ENCODE measurements at places on chromosomes 1 and 21. TPM values are rescaled to one million over a fixed set of nuclear protein-coding genes. Genes with fewer than 3 reads are reported as not detected.

- no peak for DNase-seq
- no peaks in the 10 kb centered on the region for H3K36me3 ChIP-seq
- no peaks in the 10 kb centered on the region for H3K4me1 ChIP-seq
These were observed 26.6 kb downstream of the TTC39A start for GRCh38 chr1:51303751-51304251.

DNA sequence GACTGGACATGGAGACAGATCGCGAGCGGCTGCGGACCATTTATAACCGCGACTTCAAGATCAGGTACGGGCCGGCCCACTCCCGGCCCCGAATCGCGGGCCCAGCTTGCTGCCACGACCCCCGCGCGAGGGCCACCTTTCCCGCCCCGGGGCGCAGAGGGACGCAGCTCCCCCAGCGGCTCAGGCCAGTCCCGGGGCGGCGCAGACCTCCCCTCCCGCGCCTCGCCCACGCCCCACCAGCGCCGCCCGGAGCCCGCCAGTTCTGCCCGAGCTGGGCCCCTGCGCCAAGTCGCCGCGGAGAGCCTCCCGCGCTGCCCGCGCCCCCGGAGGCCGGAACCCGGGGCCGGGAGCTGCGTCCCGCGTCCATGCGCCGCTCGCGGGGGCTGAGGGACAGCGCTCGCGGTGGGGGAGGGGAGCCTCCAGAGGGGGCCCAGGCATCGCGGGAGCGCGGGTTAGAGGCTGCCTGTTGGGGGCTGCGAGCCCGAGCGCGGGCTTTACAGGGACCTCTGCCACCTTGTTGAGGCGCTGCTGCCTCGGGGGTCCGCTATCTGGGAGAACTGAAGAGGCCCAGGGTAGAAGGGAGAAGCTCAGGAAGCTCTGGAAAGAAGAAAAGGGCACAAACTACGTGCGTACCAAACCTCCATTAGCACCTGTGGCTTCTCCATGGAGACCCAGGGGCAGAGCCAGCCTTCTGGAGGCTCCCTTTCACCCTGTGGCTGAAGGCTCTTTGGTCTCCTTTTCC lies 698 bp downstream of the MOV10 start:
- H3K4me1 ChIP-seq, result peaks cover 17% of the 10 kb centered on the region
- no peaks in the 10 kb centered on the region for H3K36me3 ChIP-seq
- peak; percentile 20 for DNase-seq
- H3K27ac ChIP-seq, result peak overlapping the region; percentile 88
- H3K27me3 ChIP-seq, result no peaks in the 10 kb centered on the region

GRCh38 chr1:248849152-248849551 lies 9.7 kb downstream of the ZNF692 start:
- H3K4me1 ChIP-seq, result peaks cover 7% of the 10 kb centered on the region
- H3K27me3 ChIP-seq, result no peaks in the 10 kb centered on the region
- H3K36me3 ChIP-seq, result peaks cover 6% of the 10 kb centered on the region
- no peak for DNase-seq
- no peak overlapping the region for H3K27ac ChIP-seq

GRCh38 chr1:176444286-176444685 lies 18.7 kb upstream of the PAPPA2 start:
- H3K4me3 ChIP-seq, result no peak overlapping the region
- H3K27ac ChIP-seq, result no peak overlapping the region
- no peaks in the 10 kb centered on the region for H3K27me3 ChIP-seq

DNA sequence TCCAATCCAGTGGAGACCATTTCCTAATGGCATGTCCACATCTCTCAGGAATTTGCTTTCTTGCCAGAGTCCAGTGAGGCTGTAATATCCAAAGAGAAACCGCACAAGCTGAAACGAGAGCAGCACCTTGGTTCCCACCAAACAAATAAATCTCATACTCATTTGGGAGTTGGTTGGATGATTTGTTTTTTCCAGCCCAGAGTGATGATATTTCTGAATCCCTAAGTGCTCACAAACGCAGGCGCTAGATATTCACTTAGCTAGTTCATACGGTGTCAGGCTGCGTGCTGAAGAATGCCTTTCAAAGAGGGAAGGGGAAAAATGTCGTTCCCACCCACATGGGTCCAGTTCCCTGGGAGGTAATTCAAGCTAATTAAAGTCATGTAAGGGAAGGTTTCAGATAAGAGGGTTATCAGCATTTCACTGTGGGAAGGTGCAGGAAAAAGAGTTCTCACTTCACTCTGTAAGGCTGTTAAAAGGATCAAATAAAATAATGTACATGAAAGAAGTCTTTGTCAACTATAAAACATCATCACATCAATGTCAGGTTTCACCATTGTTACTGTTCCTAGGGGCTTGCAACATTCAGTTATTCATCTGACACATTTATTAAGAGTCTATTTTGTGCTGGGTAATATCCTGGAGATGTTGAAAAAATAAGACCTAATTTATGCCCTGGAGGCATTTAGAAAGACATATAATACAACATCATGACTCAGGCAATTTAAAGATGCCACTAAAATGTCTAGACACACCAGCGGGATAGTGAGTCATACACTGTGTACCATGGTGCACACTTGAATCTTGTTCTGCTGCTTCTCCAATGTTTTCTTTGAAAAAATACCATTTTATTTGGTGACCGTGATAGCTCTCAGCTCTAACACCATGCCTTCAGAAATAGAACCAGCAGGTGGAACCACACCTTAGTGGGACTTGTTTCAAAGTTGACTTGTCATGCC lies 19.3 kb downstream of the DPT start:
- H3K27ac ChIP-seq, result no peak overlapping the region
- DNase-seq, result no peak
- no peaks in the 10 kb centered on the region for H3K4me1 ChIP-seq
- no peak overlapping the region for H3K4me3 ChIP-seq

GRCh38 chr1:3033040-3033789 lies 11.9 kb downstream of the ACTRT2 start:
- DNase-seq, result no peak
- H3K4me1 ChIP-seq, result no peaks in the 10 kb centered on the region
- peak overlapping the region; percentile 49 for H3K27ac ChIP-seq
- H3K27me3 ChIP-seq, result no peaks in the 10 kb centered on the region

GRCh38 chr21:43986544-43987451 lies 25.3 kb upstream of the TRAPPC10 start:
- no peak overlapping the region for H3K27ac ChIP-seq
- DNase-seq, result no peak
- H3K36me3 ChIP-seq, result no peaks in the 10 kb centered on the region
- H3K27me3 ChIP-seq, result no peaks in the 10 kb centered on the region
- H3K4me3 ChIP-seq, result no peak overlapping the region
- H3K4me1 ChIP-seq, result no peaks in the 10 kb centered on the region

- H3K4me3 ChIP-seq, result no peak overlapping the region
- no peaks in the 10 kb centered on the region for H3K36me3 ChIP-seq
- no peaks in the 10 kb centered on the region for H3K27me3 ChIP-seq
These were observed 18.7 kb upstream of the ZBTB21 start for GRCh38 chr21:42028766-42029425.

DNA sequence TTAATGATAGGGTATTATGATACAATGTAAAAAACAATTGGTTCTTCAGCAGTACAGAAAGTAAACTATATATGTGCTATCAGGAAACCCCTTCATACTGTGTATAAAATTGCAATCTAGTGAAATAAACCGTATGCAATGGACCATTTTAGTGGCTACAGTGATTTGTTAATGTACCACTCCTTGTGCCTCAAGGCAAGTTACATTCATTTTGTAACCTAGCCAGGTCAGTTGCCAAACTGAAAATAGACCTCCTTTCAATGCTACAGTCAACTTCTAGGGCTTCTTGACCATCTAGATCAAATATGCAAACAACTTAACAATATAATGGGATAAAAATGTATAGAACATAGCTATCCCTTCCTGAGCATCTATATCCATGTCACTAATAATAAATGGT lies 52.0 kb upstream of the RAVER2 start:
- no peaks in the 10 kb centered on the region for H3K36me3 ChIP-seq
- no peak overlapping the region for H3K4me3 ChIP-seq
- H3K27me3 ChIP-seq, result no peaks in the 10 kb centered on the region
- no peak for DNase-seq

DNA sequence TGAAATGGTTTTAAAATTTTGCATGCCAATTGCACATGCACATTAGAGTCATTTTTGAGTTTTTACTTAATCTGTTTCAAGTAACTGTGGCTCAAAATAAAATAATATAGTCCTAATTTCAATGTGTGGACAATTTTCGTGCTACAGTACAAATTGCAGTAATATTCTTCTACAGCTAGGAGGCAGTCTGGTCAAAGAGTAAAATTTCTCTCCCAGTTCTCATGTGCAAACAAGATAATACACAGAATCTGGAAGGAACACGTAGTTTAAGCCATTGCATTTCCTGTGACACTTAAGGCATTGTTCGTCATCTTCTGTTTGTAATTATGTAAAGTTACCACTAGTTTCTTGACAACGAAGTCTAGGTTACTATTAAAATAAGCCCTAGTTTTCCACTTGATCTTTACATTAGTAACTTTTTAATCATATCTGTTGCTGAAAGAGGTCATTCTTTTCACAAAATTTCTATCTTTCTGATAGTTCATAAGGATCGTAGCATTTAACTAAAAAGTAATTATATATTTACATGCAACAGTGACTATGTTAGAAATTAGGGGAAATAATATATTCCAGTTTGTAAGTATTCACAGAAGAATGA lies 28.9 kb downstream of the ODR4 start:
- H3K4me1 ChIP-seq, result no peaks in the 10 kb centered on the region
- peak; percentile 27 for DNase-seq
- no peak overlapping the region for H3K4me3 ChIP-seq
- H3K36me3 ChIP-seq, result no peaks in the 10 kb centered on the region
- H3K27me3 ChIP-seq, result no peaks in the 10 kb centered on the region

DNA sequence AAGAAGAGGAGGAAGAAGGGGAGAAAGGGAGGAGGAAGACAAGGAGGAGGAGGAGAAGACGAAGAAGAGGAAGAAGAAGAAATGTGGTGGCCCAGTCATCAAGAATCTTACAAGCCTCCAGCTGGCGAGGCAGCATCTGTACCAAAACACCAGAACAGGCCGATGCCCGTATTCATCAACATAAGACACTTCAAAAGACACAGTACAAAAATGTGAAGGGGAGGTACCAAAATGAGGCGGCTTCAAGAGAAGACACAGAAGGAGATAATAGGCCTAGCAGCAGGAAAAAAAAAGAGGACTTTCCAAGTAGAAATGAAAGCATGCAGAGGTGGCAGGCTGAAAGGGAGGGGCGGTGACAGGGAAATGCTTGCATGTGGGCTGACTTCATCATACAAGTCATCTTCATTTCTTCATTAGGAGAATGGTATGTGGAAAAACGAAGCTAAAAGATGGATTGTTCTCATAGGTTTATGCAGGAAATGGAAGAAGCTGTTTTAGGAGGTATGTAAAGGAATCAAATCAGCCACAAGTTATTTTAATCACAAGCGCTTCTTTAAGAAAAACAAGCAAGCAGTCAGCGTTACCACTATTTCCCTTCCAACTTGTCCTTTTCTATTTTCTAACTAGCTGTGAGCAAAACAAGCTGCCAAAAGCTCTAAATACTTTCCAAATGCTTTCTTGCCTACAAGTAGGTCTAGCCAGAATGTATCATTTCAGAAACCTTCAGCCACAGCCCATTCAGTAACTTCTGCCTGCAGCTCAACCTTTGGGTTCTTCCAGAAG lies 192.3 kb downstream of the SLC45A1 start:
- H3K36me3 ChIP-seq, result peaks cover 11% of the 10 kb centered on the region
- H3K27ac ChIP-seq, result peak overlapping the region; percentile 77
- DNase-seq, result peak; percentile 81
- no peaks in the 10 kb centered on the region for H3K27me3 ChIP-seq
- H3K4me1 ChIP-seq, result peaks cover 3% of the 10 kb centered on the region

PRDM2 gene
- polyA plus RNA-seq, result 16.3 TPM

IFNLR1 gene
- 0.75 TPM for polyA plus RNA-seq

OR6N1 gene
- polyA plus RNA-seq, result not detected

HSPB7 gene
- polyA plus RNA-seq, result not detected

RNU1-3 gene
- not detected for polyA plus RNA-seq

ASPM gene
- polyA plus RNA-seq, result not detected

NCAM2 gene
- 0.07 TPM for polyA plus RNA-seq

AADACL3 gene
- not detected for polyA plus RNA-seq

ELAVL4 gene
- not detected for polyA plus RNA-seq

RGS13 gene
- polyA plus RNA-seq, result not detected

RSPO1 gene
- not detected for polyA plus RNA-seq

All from naive thymus-derived CD4-positive, alpha-beta T cell (primary cell).